Activated CD8-positive, alpha-beta memory T cell treated with anti-CD3 and anti-CD28 coated beads for 4 hours (primary cell): ENCODE measurements at places on chromosomes 5 and 9.

DNA sequence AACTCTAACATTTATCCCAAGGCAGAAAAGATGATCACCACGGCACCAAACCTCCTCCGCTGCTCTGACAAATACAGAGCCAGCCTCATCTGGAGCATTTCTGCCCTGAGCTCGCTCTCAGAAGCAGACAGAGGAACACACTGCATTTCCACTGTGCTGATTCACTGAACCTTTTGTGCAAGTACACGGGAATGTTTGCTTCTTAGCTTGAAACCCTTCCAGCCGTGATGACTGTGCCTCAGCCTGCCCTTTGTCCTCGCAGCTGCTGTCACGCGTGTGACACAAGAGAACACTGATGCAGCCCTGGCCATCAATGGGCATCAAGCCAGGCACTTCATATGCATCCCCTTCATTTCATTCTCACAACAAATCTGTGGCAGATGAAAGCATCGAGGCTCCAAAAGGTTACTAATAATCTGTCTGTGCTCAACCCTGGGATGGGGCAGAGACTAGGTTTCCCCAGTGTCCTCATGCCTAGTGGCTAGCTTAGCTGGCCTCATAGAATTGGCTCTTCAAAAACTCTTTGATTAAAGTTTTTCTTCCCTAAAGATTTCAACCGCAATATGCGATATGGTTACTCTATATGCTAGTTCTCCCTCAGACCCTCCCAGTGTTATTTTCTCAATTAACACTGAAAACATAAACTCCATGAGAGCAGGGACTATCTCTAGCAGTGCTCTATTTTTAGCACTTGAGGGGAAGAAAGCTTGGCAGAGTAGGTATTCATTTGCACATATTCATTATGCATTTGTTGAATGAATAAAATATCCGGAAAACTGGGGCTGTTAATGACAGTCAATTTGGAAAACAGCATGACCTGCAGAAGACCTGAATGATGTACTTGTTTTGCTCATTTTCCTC lies 7.3 kb downstream of the CDC14B start:
- no peak for DNase-seq

DNA sequence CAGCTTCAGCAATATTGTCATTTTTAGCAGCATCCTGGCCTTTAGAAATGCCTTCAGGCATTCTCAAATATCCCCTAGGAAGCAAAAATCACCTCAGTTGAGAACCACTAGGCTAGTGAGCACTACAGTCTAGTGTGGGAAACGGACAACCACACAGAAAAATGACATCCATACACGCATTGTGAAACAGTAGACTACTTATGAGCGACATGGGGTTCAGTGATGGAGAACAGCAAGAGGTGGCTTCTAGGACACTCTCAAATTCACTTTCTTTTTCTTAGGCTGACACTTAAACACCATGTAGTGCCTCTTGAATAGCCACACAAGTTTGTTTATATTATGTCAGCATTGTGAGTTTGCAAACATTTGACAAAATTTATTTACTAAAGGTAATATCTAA lies 203.0 kb downstream of the KDM4C start:
- DNase-seq = no peak

- no peak for DNase-seq
These were observed 35.6 kb upstream of the COL5A1 start for GRCh38 chr9:134605966-134606357.

DNA sequence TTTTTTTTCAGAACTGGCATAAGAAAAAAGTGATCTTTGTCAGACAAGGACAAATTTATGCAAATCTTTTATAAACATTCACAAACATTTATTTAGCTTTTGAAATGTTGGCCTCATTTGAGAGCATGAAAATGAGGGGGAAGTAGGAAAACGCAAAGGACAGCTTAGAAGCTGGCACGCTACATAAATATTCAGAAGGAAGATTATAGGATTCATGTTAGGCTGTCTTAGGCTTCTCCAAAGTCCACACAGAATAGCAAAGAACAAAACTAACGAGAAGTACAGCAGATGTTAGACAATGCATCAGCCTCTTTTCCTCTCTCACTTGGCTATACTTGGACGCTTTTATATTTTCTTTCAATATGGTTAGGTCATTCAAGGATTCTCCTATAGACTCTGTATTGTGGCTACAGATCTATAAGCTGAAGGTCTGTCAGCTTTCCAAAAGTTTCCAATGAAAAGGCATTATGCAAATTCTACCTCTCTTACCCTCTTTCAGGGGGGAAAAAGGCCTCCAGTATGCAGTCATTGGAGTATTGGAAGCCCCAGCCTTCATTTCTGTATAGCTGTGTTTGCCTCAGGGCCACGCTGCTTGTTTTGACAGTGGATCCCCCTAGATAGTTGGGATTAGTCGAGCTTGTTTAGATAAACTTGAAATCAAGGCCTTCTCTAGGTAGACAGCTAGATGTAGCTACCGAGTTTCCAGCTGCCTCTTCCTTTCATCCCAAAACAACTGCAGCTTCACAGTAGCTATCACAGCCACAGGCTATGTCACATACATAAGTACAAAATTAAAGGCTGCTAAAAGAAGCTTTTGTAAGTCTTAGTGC lies 153.0 kb downstream of the DENND1A start:
- no peak for DNase-seq

DNA sequence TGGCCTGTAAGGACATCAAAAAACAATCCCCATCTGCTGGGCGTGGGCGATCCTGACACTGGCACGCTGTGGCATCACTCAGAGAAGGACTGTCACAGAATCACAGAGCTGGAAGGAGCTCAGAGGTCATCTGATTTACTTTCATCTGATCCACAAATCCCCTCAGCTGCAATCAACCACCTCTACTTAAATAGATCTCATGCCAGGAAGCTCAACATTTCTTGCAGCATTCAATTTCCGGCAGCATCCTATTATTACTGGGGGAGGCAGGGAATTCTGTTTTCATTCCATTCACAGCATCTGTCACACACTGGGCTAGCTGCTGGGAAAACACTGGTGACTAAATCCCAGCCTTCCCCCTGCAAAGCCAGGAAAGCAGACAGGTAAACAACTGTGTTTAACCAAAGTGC lies 38.3 kb downstream of the RETREG1 start:
- DNase-seq = no peak

- DNase-seq = no peak
These were observed 125.9 kb upstream of the OSMR start for GRCh38 chr5:38719916-38720315.

DNA sequence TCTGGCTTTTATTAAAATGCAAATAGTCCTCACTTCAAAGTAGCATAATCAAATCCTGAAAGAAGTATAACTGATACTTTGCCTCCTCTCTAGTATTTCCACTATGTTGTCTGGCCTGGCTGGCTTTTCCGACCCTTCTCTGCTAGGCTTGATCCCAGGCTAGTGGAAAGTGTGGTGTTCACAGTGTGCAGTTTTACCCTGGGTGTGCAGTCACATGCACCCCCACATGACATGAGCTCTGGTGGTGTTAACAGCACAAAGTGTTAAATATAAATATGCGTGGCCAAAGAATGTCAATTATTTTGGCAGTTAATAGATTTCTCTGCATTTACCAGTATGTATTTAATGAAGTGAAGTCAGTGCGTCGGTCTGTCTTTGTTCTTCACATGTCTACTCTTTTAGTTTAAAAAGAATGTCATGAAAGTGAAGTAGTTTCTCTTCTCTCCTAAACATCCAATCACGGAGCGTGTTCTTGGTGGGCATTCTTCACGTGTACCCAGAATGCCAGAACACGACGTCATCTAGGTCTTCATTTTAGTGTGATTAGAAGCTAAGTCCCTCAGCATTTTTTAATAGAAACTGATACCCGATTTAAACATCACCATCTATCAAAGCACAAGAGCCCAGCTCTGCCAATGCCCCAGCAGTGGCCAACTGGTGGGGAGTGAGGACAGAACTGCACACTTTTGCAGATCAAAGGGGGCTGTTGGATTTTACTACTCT lies 286.4 kb downstream of the FANCC start:
- DNase-seq = no peak

DNA sequence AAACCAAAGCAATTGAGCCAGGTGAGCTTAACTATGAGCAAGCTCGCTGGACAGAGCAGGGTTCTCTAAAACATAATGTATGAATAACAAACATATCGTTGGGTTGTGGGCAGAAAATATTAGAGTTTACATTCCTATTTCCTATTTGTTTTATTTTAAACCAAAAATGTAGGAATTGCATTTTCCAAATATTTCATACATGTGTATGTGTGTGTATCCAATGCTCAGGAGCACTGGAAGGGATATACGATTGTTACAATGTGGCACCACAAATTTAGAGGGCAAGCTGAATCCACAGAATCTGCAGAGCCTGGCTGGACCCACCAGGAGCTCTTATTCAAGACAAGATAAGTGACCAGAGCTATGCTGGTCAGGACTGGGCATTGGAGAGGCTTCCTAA lies 325.3 kb upstream of the HAPLN1 start:
- no peak for DNase-seq

GRCh38 chr9:129054163-129054851 lies 17.9 kb downstream of the MIGA2 start:
- DNase-seq = no peak

DNA sequence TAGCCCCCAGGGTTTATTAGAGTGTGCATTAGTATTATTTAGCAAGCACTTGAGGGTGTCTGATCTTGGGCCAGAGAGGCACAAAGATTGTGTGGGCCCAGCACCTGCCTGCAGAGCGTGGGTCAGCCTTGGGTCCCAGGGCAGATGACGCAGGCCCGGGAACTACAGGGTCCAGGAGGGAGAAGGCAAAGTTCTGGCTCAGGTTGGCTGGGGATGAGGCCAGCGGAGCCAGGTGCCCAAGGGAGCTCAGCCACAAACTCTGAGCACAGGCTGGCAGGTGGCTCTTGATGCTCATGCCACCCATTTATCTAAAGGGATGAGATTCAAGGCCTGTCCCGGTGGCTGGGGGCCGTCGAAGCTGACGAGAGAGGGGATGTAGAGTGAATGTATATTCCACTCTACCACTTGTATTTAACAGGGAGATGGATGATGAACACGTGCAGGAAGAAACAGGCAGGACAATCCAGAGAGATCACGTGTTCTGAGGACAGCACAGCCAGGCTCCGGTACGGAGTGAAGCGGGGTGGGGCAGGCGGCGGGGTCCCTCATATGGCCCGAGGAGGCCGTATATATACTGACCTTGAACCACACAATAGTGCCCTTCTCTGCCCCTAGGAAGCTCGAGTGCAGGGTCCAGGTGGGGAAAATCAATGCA lies 818 bp upstream of the OBP2A start:
- DNase-seq = no peak

- DNase-seq = no peak
These were observed 16.9 kb downstream of the LMX1B start for GRCh38 chr9:126630458-126631237.
